ENCODE measurements at places on chromosomes 1 and 21.
A peak's percentile ranks its signal among the peaks of the same experiment; 100 is the strongest.

DNA sequence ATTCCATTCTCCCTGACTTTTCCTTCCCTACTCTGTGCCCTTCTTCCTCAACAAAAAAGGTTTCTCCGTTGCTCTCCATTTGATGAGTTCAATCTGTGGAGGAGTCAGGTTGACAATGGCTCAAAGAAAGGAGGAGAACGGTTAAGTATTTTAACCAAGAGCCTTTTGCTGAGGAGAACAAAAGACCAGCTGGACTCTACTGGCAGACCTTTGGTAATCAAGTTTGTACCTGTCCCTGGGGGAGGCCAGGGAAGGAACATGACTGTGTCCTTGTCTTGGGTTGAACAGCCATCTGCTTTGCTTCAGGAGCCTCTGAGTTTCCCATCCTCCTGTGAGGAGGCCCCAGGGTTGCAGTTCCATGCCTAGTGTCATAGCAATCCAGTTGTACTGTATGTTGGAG, 29.9 kb downstream of the TTF2 start:
- DNase-seq = no peak

DNA sequence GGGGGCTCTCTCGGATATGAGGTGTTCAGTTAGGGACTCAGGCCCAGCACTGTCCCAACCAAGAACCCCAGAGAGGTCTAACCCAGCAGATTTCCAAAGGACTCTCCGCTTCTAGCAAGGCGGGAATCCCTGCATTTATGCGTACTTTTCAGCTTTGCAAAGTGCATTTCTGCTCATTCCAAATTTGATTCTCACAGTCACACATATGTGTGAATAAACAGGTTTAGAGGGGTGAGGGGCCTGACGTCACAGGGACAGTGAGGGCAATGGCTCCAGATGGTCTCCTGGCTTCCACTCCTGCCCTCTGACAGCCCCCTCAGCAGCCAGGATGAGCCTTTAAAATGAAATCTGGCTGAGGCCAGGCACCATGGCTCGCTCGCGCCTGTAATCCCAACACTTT, 921 bp upstream of the ECE1 start:
- no peak for DNase-seq

DNA sequence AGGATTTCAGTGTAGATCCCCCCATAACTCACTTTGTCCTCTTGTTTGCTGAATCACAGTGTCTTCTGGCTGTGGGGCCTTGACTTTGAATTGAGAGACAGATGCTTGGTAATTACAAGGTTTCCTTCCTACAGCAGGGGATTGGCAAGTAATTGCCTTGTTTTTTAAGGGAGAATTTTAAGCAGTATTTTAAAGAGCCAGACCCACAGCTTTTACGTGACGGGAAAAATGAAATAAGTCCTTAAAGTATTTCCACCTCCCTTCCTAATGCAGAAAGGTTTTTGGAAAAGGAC, 41.0 kb downstream of the PGBD5 start:
- DNase-seq = peak; percentile 75

GRCh38 chr1:214859647-214860046, 222.9 kb upstream of the KCNK2 start:
- no peak for DNase-seq

GRCh38 chr1:46442317-46443161, 47.1 kb upstream of the DMBX1 start:
- peak; percentile 32 for DNase-seq

DNA sequence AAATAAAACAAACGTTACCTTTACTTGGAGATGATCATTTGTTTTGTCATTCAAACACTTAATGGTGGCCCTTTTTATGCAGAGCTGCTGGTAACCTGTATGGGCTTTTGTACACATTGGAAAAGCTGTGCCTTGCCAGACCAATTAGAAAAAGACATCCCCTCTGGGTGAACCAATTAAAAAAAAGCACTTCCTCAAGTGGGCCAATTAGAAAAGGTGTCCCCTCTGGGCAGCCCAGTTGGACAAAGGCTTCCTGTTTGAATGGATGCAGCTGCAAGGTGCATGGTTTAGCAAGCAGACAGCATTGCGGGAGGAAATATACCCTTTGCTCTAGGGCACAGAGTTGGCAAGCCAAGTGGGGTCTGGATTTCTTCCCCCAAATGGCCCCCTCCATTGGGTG, 21.6 kb downstream of the HUNK start:
- DNase-seq = no peak

DNA sequence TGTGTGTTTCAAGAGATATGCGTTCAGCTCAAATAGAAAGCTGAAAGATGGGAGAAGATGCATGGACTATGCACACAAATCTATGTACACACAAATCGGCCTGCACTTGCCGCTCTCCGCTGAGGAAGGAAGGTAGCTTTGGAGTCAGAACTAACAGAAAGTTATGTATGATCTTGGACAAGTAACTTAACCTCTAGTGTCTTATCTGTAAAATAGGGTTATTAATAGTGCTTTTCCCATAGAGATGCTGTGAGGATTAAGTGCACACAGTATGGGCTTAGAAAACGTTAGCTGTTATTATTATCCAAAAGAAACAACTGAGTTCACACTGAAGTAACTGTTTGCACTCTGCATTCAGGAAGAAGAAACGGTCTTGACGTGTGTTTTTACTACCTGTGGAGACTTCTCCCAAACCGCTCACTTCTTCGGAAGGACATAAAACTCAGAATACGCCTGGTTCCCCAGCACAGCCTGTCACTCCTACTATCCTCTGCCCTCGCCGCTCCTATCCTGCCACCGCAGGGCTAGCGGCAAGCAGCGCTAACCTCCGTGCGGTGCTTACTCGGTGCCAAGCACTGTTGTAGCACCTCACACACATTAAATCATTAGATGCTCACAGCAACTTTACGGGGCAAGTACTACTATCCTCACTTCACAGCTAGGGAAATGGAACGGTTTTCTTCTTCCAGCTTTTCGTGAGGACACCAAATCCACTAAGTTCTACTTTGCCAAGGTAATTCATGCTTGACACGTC, 1.3 kb downstream of the TGFBR3 start:
- DNase-seq = no peak

DNA sequence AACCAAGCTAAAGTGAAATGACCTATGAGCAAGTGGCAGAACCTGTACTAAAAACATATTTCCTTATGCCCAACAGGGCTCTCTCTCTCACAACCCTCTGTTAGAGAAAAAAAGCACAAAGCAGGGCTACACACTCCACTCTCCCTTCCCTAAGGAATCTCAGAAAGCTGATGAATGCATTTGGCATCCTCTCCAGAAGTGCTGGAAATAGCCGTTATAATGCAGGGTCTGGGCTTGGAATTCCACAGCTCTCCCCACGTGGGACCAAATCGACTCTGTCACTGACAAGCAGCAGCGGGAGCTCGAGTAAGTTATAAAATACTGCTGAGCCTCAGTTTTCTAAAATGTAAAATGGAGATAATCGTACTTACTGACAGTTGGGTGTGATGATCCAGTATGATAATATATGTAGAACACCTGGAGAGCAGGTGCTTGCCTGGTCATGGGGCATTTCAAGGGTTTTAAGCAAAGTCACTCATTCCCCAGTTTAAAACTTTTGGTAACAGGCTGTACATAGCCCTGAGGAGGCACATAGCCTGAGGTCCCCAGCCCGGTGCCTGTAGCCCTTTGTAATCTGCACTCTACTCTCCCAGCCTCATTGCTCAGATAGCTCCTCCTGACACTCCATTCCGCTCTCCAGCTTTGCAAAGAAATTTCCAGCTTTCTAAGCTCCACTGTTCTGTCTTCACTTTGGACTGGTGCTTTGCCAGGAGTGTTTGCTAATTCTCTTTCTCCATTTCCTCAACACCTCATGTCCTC, 175.6 kb upstream of the DAB1 start:
- no peak for DNase-seq

- DNase-seq = peak; percentile 26
These were observed 14.0 kb upstream of the CDA start for GRCh38 chr1:20574686-20575540.

DNA sequence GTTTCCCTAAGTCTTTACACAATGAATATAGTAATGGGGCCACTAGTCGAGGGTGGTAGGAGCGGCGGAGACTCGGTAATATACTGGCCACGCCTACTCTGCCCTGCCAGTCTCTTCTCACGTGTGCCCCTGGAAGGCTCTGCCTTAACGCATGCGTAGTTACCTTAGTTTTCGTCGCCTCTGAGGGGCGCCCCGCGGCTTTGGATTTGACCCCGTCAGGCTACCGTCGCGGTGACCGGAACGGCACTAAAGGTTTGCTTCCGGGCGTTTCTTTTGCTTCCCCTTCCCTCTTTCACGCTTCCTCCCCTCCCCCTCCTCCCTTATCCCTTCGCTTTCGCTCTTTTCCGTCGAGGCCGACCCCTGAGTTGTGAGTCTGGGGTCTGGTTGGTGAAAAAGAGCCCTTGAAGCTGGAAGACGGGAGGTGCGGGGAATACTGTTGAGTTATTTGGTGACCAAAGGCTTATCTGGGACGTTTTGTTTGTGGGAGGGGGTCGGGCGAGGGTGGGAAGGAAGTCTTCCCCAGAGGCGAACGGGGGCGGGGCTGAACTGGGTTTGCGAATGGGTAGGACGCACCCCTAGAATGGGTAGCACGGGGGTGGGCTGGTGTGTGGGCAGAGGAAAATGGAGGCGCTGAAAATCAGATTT, at the start of gene SETDB1:
SETDB1 (plus strand) TSS at position 267 of the 645 bp plus-strand sequence. CDS start 1,352 bp downstream, outside the sequence.
- peak; percentile 98 for DNase-seq

DNA sequence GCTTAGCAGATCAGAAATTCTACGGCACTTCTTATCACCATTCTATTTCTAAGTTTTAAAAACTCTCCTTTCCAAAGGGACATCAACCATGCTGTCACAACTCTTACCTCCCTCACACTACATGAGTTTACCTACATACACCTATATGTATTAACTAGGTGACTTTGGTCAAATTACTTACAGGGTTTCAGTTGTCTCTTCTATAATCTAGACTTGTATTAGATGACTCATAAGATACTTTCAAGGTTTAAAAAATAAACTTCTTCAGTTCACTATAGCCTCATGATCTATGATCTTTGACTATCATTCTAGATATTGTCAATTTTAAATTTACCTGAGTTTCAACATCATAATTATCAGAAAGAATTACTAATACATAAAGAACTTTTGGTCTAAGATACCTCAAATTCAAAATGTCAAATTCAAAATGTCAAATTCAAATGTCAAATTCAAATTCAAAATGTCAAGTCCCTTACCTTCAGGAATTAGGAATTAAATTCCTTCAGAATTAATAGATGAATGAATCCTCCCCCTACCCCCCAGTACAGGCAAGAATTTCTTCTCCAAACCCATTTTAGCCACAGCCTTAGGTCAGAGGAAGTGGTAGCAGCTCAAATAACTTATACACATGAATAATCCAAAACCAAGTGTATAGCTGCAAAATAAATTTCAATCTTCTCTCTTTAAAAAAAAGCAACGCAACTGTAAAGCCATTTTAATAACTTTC, 31.1 kb downstream of the OTUD7B start:
- DNase-seq = no peak

GRCh38 chr1:201861448-201861847, 27.2 kb upstream of the SHISA4 start:
- no peak for DNase-seq

DNA sequence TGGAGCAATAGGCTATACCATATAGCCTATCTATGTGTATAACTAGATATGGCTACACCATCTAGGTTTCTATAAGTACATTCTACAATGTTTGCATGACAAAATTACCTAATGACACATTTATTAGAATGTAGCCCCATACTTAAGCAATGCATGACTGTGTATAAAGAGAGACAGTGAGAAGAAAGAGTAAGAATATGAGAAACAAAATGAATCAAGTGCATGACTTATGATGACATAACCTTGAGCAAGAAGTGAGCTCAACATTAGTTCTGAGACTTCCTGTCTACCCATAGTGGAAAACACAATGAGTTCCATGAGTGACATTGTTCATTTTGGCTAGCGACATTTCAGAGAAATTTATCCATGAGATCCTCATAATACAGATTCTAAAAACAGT, 10.1 kb downstream of the SLC44A5 start:
- no peak for DNase-seq

DNA sequence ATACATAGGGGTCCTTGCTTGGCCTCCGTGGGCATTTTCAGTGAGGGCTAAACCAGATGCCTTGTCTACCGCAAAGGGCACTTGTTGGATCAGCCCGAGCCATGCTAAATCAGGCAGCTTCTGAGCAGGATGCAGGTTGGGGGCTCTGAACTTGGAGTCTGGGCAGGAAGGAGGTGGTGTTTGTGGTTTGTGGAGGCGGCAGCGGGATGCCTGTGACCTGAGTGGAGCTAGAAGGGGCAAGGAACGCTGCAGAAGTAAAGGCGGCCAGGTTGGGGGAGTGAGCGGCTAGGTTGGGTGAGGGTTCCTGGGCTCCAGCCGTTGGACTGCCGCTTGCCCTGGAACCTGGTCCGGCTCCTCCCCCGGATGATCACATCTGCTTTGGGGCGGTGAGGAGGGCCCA, 183.9 kb downstream of the CAMTA1 start:
- DNase-seq = no peak

GRCh38 chr1:10033359-10033845, 644 bp downstream of the UBE4B start:
- DNase-seq = no peak

- no peak for DNase-seq
These were observed 58.4 kb downstream of the DISP3 start for GRCh38 chr1:11537380-11537764.

GRCh38 chr1:240803151-240803550, 191.2 kb upstream of the GREM2 start:
- no peak for DNase-seq

- no peak for DNase-seq
These were observed 324.8 kb downstream of the DISC1 start for GRCh38 chr1:231951374-231951773.
